ENCODE measurements at places on chromosomes 2 and 18.

DNA sequence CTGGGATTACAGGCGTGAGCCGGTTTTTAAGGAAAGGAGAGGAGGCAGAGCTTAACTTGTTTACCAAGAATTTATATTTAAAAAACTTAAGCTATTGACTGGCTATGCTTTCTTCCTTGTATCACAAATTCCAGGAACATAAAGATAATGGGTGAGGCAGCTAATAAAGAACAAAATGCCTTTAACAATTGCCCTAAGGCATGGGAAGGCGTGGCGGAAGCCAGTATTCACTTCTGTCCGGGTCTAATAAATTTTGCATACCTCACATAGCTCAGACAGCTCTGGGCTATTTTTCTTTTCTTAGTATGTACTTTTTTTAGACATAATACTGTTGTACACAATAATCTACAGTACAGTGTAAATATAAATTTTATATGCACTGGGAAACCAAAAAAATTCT is 1.0 kb upstream of the LDAH start:
- no peak for DNase-seq

GRCh38 chr18:7877609-7878008 is 310.5 kb downstream of the PTPRM start:
- no peak for DNase-seq

GRCh38 chr2:12688091-12688490 is 28.6 kb upstream of the TRIB2 start:
- DNase-seq = no peak

DNA sequence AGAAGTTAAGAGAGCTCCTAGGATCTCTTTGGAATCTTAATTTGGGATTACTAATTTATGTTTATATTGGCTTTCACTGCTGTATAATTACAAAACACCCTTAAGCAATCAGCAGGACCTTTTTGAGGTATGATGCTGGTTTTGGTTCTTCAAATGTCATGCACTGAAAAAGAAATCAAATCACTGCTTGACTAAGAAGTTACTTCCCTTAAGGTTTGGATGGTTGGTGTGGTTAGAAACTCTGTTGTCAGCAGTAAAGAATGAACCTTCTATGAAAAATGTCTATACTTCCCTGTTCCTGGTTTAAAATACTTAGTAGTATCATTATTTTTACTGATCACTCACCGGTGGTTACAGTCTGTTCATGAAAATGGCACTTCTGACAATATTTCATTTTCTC is 5.5 kb downstream of the COLEC12 start:
- DNase-seq = no peak

DNA sequence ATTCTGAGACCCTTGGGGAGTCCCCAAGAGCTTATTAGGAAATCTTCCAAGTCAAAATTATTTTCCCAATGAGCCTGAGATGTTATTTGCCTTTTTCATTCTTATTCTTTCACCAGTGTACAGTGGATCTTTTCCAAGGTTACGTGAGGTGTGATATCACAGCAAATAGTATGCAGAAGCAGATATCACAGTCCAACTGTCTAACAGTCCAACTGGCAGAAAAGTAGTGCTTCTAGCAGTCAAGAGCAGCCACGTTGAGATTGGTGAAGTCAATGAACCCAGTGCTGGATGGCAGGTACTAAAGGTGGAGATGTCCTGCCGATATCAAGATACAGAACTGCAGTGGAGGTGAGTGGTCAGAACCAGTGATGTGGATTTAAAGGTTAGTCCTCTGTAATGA is 78.9 kb upstream of the ZNF397 start:
- no peak for DNase-seq

DNA sequence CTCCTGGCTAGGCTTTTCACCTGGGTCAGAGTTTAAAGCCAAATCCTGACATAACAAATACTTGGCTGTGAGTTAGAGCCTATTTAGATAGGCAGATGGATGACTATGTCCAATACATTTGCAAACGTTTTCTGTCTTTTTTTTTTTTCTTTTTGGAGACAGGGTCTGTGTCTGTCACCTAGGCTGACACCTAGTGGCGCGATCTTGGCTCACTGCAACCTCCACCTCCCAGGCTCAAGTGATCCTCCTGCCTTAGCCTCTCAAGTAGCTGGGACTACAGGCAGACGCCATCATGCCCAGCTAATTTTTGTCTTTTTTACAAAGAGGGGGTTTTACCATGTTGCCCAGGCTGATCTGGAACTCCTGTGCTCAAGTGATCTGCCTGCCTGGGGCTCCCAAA is 124.8 kb downstream of the DYM start:
- no peak for DNase-seq

GRCh38 chr18:63848159-63848558 is 39.3 kb upstream of the SERPINB2 start:
- no peak for DNase-seq

DNA sequence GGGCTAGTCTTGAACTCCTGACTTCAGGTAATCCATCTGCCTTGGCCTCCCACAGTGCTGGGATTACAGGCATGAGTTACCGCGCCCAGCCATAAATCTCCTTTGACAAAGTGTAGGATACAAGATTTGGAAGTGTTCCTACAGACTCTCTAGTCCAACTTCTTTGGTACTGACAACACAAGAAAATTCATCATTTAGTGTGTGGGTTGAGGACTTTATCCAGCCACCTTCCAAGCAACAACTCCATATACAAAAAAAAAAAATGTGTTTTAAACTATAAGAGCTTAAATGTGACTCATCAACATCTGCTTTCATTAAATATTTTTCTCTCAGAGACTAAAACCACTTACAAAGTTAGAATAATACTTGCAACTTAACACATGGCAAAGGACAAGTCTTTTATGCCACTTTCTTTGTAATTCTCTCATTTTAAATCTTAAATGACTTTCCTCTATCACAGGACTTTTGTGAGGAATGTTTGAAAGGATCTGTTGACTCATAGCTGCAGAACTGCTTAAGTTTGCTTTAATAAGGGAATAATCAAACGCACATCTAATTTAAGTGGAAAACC is 46.2 kb upstream of the ITGAV start:
- DNase-seq = no peak

- no peak for DNase-seq
Measured at GRCh38 chr2:62784341-62784740, 78.8 kb downstream of the EHBP1 start.

- no peak for DNase-seq
Measured at GRCh38 chr2:215793747-215794595, 219.4 kb downstream of the MREG start.

- DNase-seq = no peak
Measured at GRCh38 chr2:8674420-8675009, 7.3 kb upstream of the ID2 start.

GRCh38 chr18:62773691-62774090 is 58.4 kb downstream of the PHLPP1 start:
- DNase-seq = no peak

DNA sequence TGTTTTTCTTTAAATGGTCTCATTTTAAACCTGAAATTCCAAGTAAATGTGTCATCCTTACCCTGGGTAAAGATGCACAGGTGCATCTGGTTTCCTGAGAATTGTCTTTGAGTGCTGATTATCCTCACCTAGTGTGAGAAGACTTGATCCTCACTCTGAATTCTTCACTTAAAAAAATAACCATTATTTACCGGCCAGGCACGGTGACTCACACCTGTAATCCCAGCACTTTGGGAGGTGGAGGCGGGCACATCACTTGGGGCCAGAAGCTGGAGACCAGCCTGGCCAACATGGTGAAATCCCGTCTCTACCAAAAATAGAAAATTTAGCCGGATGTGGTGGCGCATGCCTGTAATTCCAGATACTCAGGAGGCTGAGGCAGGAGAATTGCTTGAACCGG is 9.9 kb upstream of the WNT6 start:
- DNase-seq = no peak

- no peak for DNase-seq
Measured at GRCh38 chr2:104050656-104051242, 803.2 kb upstream of the POU3F3 start.

DNA sequence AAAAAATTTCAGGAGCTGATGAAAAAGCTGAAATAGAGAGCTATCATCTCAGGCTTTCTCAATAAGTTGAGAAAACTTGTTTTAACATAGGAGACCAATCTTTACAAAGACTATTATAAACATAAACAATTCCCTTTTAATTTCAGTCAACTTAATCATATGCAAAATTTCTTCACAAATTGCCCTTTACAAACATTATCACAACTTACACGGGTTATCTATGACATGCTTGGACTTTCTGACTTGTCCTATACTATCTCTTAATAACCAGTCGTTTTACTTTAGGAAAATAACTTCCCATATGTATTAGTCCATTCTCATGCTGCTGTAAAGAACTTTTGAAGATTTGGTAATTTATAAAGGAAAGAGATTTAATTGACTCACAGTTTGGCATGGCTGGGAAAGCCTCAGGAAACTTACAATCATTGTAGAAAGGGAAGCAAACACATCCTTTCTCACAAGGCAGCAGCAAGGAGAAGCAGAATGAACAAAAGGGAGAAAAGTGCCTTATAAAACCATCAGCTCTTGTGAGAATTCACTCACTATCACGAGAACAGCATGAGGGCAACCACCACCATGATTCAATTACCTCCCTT is 1583.7 kb upstream of the CELF4 start:
- DNase-seq = no peak

GRCh38 chr2:72438364-72438763 is 290.7 kb upstream of the CYP26B1 start:
- DNase-seq = no peak

- DNase-seq = no peak
Measured at GRCh38 chr2:230762317-230762896, 49.8 kb downstream of the CAB39 start.

GRCh38 chr2:3741867-3742602 is 38.7 kb downstream of the DCDC2C start:
- no peak for DNase-seq

GRCh38 chr2:234679741-234680687 is 183.1 kb upstream of the ARL4C start:
- DNase-seq = no peak

DNA sequence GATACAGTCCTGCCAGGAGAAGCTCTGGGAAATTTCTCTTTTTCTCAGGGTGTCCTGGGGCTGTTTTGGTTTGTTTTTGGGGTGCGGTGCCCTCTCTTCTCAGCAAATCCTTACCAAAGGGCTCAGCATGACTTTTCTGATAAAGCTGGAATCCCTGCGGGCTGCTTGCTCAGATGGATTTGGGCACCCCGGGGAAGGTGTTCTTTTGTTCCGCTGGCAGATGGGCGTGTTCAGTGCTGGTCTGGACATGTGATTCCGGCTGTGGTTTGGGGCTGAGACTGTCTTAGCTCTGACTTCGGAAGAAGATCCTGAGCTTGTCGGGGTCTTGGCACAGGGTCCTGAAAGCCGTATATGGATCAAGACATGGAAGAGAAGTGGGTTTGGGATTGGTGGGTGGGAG is 134.2 kb upstream of the SPRED2 start:
- DNase-seq = no peak

GRCh38 chr18:9992300-9992972 is 78.6 kb downstream of the VAPA start:
- no peak for DNase-seq

- no peak for DNase-seq
Measured at GRCh38 chr2:50875561-50875960, 156.4 kb downstream of the NRXN1 start.

GRCh38 chr2:178819147-178819875 is 12.1 kb upstream of the TTN start:
- DNase-seq = no peak

DNA sequence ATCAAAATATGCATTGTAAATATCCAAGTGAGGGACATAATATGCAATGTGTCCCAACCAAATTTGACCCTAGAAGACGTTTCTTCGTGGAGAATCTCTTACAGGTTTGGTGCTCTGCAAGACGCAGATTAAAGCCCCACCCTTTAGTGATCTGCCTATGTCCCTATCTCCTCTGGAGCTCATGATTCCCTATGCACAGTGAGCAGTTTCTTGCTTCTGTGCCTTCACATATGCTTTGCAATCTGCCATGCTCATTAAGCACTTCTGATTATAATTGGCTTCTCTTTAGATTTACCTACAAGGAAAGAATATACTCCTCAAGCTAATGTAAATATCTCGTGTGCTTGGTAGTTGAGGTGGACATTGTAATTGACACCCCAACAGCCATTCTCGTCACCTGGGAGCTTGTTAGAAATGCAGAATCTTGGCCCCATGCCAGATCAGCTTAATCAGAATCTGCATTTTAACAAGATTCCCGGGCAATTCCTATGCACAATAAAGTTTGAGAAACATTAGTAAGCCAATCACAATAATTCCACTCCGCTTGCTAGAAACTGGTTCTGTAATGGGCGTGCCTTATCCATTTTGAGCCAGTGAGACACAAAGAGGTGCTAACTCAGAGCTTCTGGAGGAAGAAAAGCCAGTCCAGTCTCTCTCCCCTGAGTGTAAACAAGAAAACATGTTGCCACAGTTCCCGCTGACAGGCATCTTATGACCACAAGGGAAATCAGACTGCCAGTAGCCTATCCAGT is 2.8 kb upstream of the PUM2 start:
- no peak for DNase-seq

GRCh38 chr2:44599130-44599529 is 237.4 kb downstream of the CAMKMT start:
- no peak for DNase-seq

- DNase-seq = no peak
Measured at GRCh38 chr2:127683056-127683455, 7.7 kb upstream of the LIMS2 start.

DNA sequence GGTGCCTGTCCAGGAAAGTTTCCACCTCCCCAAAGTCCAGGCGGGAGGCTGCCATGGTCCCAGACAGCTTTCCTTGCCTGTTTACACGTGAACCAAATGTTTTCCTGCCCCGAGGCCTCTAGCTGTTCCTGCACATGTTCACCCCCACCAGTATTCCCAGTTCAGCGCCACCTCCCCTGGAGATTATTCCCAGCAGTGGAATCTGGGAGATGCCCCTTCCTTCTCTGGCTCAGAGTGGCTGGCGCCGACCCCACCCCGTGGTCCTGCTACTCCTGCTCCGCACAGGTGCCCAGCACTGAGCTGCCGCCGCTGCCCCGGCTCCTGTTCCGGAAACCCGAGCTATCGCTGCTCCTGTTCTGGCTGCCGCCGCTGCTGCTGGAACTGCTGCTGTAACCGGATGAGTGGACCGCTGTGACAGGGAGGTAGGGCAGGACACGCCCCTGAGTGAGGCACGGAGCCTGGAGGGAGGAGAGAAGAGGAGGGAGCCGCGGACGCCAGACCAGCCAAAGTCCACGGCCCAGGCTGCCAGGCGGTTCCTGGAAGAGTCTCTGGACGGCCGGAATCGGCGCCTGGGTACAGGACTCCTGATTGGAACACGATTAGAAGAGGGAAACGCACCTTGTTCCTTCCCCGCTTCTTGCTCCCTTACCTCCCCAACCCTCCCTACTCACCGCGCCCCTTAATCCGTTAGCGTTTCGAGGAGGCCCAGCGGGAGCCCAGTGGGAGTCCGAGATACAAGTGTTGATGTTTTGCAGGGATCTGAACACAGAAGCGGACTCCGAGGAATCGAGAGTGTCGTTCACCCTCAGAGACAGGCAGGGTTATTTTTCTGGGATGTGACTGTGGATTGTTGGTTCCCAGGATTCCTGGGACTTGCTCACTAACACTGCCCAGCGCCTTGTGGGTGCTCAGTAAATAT is at the start of gene PDE11A:
Gene PDE11A, minus strand, starts transcription at position 395 of the 919 bp plus-strand sequence. Its CDS starts 340 bp downstream, at position 55.
- DNase-seq = no peak

DNA sequence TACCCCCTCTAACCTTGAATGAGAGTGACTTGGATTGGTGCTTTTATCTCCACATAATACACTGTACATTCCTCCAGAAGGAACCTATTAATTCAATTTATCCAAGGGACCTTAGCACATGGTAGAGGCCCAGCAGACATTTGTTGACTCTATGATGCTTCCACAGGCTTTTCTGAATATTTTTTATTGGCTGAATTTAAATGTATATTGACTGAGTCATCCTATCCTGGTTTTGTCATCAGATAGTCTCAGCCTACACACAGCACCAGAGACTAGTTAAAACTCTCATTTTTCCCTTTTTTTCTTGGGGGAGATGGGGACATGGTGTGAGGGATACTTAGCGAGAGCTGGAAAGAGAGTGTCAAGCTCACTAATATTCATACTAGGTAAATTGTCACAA is 101.6 kb downstream of the LRRC30 start:
- DNase-seq = no peak
